Occipital lobe (tissue), 3 donors: ENCODE measurements at places on chromosomes 16 and 17.

DNA sequence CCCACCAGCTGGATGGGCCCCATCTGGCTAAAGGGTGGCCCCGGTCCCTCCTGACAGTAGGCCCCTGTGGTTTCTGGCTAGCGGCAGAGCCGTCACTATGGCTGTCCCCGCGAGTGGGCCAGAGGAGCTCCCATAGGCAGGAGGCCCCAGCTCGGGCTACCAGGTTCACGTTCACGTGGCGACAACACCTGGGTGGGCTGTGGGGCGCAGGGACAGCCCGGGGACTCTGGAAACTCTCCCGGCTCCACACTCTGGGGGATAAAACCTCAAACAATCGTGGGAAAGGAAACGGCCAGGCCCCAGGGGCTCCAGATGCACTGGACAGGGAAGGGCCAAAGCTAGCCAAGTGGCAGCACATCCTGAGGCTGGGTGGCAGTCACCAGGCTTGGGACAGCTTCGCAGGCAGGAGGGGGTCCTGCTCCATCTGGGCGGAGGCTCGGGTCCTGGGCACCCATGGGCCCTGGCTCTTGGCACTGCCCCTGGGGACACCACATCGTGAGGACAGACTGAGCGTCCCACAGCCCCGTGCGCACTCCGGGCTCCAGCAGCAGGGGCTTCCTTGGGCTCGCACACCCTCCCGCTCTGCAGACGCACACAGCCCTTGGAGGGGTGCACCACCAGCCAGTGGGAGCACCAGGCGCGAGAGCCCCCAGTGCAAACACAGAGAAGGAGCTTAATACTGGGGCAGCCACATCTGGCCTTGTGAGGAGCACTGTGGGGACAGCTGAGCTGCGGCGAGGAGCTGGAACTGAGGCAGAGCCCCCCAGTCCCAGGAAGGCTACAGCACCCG lies 4.4 kb downstream of the RNF166 start:
- DNase-seq, result no peak

GRCh38 chr16:82814059-82814458 lies 187.3 kb downstream of the CDH13 start:
- DNase-seq, result no peak

- no peak for DNase-seq
Measured at GRCh38 chr16:1287982-1288670, 21.3 kb upstream of the UBE2I start.

DNA sequence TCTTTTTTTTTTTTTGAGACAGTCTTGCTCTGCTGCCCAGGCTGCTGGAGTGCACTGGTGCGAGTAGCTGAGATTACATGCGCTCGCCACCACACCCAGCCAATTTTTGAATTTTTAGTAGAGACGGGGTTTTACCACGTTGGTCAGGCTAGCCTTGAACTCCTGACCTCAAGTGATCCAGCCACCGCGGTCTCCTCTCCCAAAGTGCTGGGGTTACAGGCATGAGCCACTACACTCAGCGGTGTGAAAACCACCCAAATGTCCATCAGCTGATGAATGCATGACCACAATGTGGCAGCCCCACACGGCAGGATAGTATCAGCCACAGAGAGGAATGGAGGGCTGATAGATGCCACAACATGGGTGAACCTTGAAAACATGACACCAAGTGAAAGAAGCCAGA lies 2.1 kb downstream of the P2RX5 start:
- DNase-seq, result no peak

GRCh38 chr16:27823421-27823820 lies 240.1 kb downstream of the GSG1L start:
- DNase-seq, result no peak

DNA sequence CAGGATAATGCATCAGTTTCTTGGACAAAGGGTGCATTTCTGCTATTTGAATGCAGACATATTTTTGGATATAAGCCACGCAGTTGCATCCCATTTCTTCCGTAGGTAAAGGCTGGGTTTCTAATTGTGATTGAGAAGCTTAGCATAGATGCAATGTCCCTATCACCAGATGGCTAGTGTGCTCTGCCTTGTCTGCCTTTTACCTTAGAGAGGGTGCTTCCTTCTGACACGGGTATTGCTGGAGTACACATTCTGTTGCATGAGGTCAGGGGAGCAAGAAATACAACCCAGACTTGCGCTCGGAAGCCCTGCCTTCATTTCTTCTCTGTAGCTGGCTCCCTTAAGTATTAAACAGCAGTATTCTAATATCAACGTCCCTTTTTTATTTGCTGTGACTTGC lies 337.4 kb downstream of the WWOX start:
- DNase-seq, result no peak

- peak; percentile 83 for DNase-seq
Measured at GRCh38 chr16:87853411-87854052, 15.8 kb downstream of the SLC7A5 start.

- no peak for DNase-seq
Measured at GRCh38 chr17:55666806-55667205, 55.9 kb downstream of the TMEM100 start.

- no peak for DNase-seq
Measured at GRCh38 chr17:41211845-41212466, 14.5 kb upstream of the KRTAP9-2 start.

GRCh38 chr16:2833776-2834175 lies 3.7 kb downstream of the ZG16B start:
- DNase-seq, result no peak

DNA sequence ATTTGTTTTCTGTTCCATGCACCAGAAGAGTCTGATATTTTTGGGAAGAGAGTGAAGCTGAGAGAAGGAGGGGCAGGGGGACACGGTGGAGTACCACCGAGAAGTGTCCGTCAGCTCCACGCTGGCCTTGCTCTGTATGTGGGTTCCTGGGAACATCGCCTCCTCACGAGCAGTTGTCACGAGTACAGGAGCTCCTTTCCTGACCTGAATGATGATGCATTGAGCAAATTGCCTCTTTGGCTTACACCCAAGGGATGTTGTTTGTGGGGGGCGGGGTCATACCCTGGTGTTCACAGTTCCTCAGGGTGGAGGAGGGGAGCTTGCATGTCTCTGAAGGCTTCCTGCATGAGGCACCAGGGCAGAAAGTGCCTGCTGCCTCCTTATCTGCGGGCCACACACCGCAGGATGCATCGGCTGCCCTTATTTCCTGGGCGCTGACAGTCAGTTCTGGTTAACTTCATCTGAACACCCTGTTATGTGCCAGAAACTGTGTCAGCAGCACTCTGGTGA lies 36.2 kb downstream of the RGS9 start:
- no peak for DNase-seq

GRCh38 chr16:58440131-58440530 lies 47.9 kb downstream of the GINS3 start:
- DNase-seq, result no peak

DNA sequence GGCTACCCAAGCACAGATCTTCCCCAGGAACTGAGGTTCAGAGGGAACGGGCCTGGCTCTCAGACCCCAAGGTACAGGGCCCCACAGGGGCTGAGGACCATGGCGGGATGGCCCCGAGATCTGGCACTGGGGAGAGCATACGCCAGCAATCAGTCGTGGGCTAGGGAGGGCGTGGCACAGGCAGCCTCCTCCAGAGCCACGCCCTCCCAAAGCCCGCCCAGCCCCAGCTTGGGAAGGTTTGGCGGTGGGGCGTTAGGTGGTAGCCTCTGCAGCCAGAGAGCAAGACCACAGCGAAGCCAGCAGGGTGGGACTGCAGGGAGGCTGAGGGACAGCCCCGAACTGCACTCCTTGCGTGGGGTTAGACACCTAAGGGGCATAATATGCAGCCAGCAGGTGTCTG lies 11.6 kb downstream of the WNT9B start:
- DNase-seq, result no peak

DNA sequence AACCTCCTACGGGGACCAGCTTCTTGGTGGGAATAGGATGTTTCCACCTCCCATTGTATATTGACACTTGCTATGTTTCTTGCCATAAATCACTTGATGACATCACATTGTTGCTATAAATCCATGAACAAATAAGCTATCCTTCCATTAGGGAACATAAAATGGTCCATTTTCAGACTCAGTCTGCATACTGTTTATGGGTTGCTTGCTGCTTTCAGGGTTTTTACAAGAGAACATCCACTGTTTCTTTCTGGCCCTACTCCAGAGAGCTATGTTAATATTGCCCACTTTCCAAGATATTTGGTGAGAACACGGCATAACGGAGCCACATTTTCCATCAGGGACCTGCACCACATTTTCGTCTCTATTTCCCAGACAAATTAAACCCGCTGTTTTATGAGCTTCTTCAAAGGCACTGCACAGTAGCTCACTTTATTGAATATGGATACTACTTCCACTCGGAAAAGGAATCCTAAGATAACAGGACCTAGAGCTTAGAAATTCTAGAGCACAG lies 800.2 kb downstream of the KCNJ2 start:
- no peak for DNase-seq

DNA sequence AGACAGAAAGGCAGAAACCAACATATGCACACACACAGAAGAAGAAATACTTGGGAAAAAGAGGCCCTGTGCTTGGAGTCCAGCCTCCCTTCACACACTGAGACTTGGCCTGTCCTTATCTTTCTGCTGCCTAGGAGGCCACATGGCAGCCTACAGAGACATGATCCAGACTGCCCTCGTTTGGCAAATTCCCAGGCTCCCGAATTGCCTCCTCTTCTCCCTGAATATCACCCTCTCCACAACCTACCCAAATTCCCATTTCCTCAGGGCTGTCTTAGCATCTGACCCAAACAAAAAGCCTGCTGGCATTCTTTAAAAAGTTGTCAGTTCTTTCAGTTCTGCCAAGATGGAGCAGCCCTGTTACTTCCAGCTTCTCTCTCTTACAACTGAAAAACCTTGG lies 59.8 kb downstream of the DNAH17 start:
- no peak for DNase-seq

GRCh38 chr17:67186782-67187181 lies 58.2 kb downstream of the HELZ start:
- DNase-seq, result no peak

DNA sequence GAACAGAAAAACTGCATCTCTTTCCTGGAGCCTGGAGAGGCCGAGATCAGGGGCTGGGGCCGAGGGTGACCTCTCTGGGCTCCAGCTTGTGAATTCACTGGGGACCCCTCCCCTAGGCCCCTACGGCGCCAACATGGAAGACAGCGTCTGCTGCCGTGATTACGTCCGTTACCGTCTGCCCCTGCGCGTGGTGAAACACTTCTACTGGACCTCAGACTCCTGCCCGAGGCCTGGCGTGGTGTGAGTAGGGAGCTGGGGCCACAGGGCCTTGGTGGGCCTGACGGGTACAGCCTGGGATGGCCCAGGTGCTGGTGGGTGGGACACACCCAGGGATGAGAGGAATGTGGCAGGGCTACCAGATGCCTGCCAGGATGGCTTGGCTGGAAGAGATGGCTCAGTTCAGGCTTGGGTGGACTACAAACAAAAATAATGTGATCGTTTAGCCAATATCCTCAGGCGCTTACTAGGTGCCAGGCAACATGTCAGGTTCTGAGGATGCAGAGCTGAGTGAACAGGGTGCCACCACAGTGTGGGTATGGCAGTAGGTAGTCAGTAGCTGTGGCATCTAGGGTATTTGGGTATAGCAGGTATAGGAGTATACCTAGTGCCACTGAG lies 1.8 kb downstream of the CCL22 start:
- DNase-seq, result no peak

DNA sequence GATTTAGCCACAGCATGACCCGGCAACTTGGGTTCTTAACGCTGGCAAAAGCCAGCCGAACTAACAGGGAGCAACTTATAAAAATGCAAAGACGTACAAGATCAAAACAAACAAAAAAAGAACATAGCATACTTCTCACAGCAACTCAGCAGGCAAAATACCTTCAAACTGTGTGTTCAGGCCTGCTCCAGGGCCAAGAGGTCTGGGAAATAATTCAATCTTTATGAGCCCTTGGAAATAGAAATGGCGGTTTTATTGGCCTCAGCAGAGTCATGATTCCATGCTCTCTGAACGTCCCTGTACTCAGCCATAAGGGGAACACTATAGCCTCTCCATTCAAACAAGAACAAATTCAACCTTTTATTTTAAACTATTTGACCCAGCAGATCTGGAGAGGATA lies 101.3 kb upstream of the C17orf78 start:
- DNase-seq, result no peak

GRCh38 chr17:7380855-7381683 lies at the start of gene TNK1:
Gene TNK1, plus strand, starts transcription at chr17:7381089. Its CDS starts 1,838 bp downstream, at chr17:7382927.
- DNase-seq, result no peak

DNA sequence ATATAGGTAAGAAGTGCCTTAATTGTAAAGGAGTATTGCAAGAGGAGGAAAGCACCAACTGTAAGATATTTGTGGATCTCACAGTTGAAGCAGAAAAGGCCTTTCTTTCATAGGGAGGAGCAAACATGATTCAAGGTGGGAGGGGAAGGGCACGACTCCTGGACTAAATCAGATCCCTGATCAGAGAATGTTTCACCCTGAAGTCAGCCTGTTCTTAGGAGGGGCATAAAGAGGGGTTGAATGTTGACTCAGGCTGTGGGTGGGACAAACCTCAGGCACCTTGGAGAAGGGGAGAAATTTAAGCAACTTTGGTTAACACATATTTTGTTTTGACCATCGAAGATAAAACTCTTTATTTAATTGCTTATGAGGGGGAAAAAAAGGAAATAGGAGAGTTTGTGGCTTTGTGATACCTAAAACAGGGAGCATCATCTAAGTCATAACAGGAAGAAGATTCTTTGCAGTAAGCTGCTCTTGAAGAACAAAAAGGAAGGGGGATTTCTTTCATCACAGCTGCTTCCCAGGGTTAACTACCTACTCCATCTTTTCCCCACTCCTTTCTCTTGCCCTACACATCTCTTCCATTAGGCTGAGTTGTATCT lies 158.6 kb upstream of the ZNF267 start:
- no peak for DNase-seq

GRCh38 chr17:51739245-51739886 lies 419.1 kb downstream of the CA10 start:
- no peak for DNase-seq

DNA sequence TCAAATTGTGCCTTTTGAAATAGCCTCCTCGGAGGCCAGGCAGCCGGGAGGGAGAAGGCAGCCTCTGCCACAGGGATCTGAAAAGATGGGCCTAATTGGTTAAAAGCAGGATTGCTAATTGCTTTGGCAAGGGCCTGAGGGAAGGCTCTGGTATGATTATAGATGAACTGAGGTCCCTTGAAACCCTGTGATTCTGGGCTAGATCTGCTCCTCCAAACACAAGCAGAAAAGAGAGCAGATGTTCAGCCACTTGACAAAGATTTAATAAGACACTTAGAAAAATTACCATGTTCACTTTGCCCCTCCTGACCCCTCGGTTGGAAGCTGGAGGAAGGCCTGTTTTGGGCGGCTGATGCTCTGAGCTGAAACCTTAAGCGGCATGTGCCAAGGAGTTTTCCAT lies 209.5 kb upstream of the MPHOSPH6 start:
- DNase-seq, result no peak
